Stimulated activated CD4-positive, alpha-beta T cell treated with anti-CD3 and anti-CD28 coated beads, TNF-alpha, amount 100 ng/mL, for 1 hour (primary cell): ENCODE measurements at places on chromosomes 7 and 10.

DNA sequence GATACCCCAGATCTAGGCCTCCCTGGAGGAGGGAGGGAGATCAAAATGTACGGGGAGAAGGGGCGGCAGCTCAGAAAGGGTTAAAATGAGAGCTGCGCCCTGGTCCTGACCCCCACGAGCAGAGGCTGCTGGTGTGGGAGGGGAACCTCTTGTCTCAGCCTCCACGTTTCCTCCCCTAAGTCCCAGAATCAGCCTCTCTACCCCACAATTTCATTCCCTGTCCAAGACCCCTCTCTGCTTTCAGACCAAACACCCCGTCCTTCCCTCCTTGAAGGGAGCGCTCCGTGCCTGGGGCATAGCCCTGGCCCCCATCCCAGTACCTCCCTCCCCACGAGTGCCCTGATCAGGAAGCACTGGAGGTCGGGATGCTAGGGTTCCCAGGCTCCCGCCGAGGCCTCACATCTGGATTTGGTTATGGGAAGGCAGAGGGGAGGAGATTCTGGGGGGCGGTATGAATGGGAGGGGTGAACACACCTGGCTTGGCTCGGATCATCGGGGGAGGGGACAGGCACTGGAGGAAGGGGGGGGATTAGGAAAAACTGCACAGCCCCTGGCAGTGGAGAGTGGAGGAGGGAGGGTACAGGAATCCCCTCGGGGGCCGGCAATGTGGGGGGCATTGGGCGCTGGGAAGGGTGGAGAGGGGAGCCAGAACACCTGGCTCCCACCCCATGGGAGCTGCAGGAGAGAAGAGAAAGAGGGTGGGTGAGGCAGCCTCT, 2.7 kb downstream of the EPHB4 start:
- DNase-seq, result no peak

GRCh38 chr10:71347587-71348395, 28.7 kb downstream of the SLC29A3 start:
- no peak for DNase-seq

GRCh38 chr7:117092785-117093184, 139.5 kb downstream of the ST7 start:
- no peak for DNase-seq

GRCh38 chr10:50260791-50261281, 9.5 kb upstream of the ASAH2 start:
- no peak for DNase-seq

GRCh38 chr10:61847087-61847486, 54.4 kb upstream of the ARID5B start:
- no peak for DNase-seq

DNA sequence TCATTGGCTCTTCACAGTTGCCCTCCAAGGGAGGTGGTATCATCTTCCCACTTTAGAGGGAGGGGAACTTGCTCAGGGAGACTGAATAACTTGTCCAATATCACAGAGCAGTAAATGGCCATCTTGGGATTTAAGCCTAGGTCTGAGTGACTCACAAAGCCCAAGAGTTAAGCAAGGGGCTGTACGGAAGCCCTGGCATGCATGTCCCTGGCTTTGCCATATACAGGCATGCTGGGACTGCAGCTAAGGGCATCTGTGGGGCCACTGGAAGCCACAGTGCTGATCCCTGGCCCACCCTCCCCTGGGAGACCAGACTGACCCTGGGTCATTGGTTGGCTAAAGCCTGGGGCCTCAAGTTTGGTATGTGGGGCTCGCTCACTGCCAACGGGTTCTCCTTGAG, 3.1 kb downstream of the VSIR start:
- DNase-seq, result no peak

DNA sequence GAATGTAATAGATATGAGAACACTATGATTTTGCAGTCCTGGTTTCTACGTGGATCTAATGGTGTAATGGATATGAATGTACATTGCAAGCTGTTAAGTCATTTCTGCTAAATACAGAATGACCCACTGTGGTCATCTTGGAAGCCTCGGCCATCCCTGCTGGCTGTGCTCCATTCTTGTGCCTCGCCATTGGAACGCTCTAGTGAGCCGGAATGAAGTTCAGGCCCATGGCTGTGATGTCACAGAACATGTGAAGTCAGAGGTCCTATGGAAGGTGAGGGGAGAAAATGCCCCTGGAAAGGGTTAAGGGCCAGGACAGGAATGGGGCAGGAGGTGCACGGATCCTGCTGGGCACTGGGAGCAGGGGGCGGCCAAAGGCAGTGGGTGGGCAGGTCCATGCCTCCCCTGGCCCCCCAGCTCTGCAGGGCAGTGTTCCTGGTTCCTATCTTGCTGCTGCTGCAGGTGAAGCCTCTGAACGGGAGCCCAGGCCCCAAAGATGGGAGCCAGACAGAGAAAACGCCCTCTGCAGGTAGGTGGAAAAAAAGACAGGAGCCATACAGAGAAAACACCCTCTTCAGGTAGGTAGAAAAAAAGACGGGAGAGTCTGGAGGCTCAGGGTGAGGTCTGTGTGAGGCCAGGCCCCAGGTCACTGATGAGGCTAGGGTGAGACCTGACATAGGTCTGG, at the start of gene LLCFC1:
Gene LLCFC1, plus strand, starts transcription at position 259 of the 685 bp plus-strand sequence. Its CDS starts 138 bp downstream, at position 397.
- no peak for DNase-seq

DNA sequence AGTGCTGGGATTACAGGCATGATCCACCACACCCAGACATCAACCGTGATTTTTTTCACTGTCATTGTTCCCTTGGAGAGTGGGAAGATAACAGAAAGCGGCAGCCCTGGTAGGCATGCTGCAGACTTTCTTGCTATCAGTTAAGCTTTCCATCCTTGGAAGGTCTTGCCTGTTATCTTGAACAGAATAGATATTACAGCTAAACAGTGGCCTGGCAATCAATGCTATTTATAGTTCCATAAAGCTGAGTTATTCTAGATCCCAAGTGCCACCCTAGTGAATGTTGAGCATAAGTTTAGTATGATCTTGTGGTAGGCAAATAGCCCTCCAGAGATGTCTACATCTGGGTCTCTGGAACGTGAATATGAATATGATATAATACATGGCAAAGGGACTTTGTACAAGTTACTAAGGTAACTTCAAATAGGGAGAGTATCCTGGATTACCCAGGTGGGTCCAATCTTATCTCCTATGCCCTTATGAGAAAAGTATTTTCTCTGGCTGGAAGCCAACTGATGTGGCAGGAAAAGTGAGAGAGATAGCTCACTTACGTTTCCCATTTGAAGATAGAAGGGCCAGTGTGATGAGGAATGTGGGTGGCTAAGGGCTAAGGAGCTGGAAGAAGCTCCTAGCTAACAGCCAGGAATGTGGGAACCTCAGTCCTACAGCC, 609.1 kb upstream of the IGFBP3 start:
- DNase-seq, result no peak

GRCh38 chr7:96800824-96801223, 91.2 kb upstream of the SEM1 start:
- no peak for DNase-seq

GRCh38 chr7:151348970-151349369, 7.4 kb downstream of the NUB1 start:
- no peak for DNase-seq

GRCh38 chr7:12839508-12840153, 152.2 kb downstream of the ARL4A start:
- DNase-seq, result no peak

DNA sequence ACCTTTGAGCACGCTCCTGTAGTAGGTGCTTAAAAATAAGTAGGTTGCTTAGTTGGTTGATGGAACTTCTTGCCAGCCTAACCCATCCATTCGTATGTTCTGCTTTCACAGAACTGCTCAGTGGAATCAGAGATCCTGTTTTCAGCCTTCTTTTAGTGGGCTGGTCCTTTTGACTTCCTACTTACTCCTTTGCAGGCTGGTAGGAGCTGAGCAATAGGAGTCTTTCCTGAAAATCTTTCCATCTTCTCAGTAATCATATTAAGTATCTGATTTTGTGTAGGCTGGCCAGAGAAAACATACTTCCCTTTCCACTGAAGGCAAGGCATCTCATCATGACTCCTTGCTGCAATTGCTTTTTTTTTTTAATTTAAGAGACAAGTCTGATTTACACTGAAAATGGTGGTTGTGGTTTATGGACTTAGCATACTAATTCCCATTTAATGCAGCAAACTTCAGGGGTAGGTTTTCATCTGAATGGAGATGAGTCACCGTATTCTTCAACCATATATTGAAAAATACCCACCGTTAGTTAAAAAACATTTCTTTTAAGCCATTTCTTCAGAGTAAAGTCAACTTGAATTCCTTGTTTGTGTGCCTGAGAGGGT, 208.0 kb downstream of the ZNF365 start:
- no peak for DNase-seq

DNA sequence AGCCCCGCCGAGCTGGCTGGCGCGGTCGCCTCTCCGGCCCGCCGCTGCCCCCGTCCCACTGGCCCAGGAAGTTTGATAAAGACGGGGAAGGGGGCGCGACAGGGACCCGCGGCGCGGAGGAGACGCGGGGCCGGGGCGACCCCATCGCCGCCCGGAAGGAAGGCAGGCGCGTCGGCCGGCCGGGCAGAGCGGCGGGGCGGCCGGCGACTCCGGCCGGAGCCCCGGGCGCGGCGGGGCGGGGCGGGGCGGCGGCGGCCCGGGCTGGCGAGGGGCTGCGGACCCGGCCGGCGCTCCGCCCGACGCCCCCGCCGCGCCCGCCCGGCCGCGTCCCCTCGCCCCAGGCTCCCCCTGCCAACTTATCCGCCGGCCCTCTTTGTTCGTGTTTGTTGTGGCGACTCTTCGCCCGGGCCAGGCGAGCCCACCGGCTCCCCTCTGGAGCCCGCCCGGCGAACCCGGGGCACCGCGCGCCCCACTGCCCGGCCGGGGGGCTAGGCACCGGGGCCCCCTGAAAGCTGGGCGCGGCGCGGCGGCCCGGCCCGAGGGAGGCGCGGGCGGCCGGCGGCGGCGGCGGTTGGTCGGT, 571 bp downstream of the KDM7A start:
- no peak for DNase-seq

DNA sequence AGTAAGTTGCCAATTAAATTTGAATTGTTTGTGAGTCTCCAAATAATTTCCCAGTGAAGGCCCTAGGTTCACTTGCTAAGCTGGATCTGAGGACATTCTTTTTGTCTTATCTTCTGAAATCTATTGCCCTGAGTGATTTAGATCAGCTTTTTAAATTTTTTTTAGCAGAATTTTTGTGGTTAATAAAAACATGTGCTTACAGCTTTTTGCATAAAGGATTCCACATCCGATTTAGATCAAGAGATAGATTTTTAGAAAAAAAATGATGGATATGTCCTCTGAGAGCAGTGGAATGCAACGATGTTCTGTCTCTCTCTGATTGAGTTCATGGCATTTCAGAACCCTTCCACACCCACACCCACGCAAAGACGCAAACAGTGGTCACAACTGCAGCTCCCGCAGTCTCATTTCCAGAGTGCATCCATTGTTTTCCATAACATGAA, 358.8 kb downstream of the SUGCT start:
- DNase-seq, result no peak

DNA sequence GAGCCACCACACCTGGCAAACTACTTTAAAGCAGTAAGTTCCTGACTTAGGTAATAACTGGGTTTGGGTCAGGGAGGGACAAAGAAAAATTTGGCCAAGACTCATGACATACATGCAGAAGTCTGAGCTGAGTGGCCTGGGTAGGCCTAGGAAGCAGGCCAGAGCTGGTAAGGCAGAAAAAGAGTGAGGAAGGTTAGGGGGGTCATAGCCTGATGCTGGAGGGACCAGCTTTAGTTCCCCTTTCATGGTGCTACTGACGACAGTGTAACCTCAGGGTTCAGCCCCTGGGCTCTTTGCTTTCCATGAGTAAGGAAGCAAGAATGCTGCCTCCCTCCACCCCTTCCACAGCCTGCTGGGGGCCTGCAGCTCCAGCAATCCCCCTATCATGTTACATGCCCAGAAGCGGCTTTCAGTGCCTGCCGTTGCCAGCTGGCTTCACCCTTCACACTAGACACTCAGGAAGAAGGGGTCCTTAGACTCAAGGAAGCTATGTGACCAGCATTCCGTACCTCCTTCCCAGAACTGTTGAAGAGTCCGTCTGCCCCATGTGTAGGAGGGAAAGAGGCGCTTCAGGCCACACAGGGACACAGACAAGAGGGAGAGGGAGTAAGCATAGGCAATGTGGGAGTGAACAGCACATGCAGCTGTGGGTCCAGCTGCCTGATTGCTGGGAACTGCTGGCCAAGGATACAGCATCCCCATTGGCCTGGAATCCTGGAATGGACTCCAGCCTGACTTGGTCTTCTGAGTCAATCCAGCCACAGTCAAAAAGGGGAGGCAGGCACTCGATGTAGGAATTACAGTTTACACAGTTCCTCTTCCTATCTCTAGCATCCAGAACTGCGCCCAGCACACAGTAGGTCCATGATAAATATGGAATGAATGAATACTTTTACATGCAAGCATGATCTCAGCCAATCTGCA, 4.1 kb upstream of the PLAU start:
- no peak for DNase-seq

DNA sequence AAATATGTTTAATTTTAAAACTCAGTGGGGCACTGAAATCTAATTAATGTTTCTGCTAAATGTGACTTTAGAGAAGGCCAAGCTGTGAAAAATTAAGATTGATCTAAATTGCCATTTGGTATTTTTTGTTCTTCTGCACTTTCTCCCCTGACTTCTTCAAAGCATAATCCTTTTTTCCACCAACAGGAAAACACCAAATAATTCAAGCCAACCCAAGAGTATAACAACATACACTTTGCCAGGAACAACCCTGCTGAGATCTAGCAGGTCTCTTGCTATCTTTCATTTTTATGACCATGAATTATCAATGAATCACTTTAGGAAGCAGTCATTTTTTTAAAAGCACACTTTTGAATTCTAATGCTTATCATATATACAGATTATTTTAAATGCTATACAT, 100.1 kb downstream of the USP6NL start:
- no peak for DNase-seq

GRCh38 chr7:14825912-14826311, 76.6 kb downstream of the DGKB start:
- no peak for DNase-seq

DNA sequence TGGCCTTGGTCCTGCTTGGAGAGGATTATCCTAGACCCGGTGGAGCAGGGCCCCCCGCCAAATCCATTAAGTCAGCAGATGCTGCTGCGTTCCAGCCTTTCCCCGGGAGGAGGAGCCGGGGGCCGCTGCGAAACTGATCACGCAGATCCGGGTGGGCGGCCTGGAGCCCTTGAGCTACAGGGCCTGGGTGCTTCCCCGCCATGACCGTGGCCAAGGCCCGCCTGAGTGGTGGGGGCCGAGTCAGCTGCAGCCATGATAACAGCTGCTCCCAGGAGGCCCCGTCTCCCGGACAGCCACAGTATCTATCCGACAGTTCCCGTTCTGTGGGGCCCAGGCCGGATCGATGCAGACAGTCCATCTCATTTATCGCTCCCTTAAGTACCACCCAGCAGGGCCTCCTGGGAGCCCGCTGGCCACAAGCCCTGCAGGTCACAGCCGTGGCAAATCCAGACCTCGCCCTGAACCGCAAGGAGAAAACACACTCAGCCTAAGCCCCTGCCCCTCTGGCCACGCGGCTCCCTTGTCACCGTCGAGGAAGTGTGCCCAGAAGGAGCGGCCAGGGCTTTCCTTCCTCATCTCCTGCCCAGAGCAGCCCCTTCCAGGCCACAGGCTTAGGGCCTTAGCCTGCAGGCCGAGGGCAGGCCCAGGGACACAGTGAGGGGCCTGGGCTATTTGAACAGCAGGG, 34.4 kb upstream of the SLC29A4 start:
- DNase-seq, result no peak
